T-helper 17 cell (primary cell): ENCODE measurements at places on chromosomes 6 and 20. TPM values are rescaled to one million over a fixed set of nuclear protein-coding genes. Genes with fewer than 3 reads are reported as not detected.

MED20 gene
- total RNA-seq = 3.6 TPM

DNA sequence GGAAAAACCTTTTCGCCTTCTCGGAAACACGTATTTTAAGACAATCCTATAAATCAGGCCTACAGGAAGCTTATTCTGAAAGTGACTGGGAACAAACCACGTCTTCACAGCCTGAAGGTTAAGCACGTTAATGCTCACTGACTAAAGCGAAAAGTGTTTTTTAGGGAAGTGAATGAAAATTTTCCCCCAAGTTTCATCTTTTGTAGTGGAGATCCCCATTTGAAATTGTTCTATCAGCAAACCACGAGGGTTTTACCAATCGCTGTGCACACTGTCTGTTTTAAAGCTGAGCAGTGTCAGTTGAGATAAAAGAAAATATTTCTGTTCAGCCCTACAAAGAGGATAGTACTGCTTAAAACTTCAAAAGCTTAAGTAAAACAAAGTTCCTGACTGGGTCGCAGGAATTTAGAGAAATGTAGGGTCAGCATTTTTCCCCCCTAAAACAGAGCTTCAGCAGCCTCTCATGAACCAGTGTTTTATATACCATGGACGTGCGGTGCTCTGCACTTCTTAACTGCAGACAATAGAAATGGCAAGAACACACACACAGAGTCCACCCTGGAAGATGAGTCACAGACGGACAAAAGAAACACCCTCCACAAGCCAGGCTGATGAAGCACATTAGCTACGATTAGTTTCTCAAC, 34.9 kb downstream of the SLC22A23 start:
- no peak for DNase-seq

TNNC2 gene
- total RNA-seq = 5.5 TPM

DNA sequence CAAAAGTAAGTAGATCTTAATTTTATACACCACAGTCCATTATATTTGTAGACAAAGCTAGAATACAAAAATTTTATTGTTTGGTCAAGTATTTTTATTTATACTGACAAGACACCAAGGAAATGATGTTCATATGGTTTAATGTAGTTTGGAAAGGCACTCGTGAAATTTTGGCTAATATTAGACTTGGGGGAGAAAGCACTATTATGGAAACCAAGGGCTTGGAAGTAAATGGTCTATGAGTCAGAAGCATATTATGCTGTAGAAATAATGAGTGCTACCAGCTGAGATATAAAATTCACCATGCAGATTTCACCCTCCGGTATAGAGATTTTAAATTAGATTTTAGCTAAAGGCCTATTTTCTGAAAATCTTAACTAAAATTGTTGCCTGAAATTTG, 233.6 kb downstream of the KCNQ5 start:
- DNase-seq = no peak

GRCh38 chr20:22525821-22526220, 58.6 kb downstream of the FOXA2 start:
- DNase-seq = no peak

GRCh38 chr6:1815827-1816452, 206.2 kb downstream of the FOXC1 start:
- no peak for DNase-seq

- DNase-seq = no peak
Measured at GRCh38 chr6:127641905-127642304, 64.9 kb downstream of the C6orf58 start.

GRCh38 chr20:46791722-46792416, 82.4 kb downstream of the SLC2A10 start:
- DNase-seq = no peak

DNA sequence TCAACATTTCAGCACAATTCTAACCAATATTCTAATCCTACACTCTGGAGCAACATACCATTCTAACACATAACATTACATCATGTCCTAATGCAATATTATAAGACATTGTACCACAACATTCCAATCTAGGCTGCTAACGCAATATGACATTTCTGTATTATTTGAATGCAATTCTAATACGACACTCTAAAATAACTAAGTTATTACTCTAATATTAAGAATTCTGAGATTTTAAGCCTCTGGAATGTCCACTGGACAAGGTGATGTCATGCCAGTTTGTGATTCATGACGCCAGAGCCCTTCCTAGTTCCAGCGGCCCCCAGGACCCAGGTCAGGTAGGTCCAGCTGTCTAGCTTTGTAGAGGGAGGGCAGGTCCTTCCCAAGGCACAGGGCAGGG, 69.7 kb upstream of the SIRPA start:
- DNase-seq = no peak

FOXC1 gene
- 0.21 TPM for total RNA-seq

- no peak for DNase-seq
Measured at GRCh38 chr6:142542704-142543233, 241.0 kb downstream of the ADGRG6 start.

TASP1 gene
- total RNA-seq = 15.0 TPM

DNA sequence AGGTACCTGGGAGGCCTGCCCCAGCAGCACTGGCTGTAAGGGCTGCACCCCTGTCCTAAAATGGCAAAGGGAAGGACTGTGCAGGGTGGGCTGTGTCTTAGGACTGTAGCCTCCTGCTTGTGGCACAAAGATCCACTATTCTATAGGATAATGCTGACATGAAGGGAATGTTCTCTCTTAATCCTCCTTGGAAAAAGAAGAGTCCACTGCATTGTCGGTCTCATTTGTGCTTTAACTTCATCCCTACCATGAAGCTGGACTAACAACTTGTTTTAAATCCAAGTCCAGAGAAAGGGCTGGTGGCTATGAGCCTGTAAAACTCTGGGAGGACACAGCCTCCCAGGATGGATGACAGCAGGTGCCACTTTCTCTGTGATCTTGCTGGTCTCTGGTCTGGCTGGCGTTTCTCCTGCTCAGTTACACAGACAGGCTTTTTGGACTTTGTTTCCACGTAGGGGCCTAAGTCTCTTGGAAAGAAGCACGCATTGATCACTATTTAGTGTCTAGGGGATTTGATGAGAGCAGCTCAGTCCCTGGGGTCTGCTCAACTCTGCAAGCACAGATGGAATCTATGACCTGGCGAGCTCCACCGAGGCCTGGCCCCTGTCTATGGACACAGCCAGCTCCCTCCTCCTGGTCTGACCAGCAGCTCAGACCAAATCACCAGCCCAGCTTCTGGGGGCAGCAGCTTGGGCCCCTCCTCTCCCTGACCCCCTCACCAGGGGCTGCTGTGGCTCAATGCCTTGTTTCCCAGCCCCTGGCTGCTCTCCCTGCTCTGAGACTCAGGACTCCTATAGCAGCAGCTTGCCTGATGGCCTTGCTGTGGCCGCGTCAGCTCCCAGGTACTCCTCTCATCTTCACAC, 4.8 kb downstream of the CST3 start:
- DNase-seq = no peak

DNA sequence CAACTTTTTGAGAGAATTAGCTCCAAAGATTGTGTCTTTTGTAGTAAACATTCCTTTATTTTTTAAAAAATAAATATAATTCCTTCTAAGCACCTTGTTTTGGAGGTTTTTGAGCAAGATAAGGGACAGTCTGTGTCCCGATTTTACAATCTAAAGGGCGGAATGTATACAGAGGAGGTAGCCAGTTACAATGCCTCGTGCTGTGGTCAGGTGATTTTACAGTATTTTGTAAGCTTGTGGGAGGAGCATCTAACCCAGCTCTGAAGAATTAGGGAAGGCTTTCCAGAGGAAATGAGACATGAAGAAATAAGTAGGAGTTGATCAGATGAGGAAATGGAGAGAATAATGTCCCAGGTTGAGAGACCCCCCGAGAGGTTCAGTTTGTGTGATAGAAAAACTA, 1.3 kb downstream of the HINT3 start:
- no peak for DNase-seq

GRCh38 chr6:74222768-74223333, 526.8 kb downstream of the CD109 start:
- DNase-seq = no peak

NRM gene
- 5.6 TPM for total RNA-seq

DEFB132 gene
- total RNA-seq = not detected

NRSN2 gene
- 0.89 TPM for total RNA-seq

GRCh38 chr6:75081047-75081446, 124.8 kb downstream of the COL12A1 start:
- no peak for DNase-seq

- no peak for DNase-seq
Measured at GRCh38 chr6:167094436-167094819, 28.5 kb upstream of the CCR6 start.

DNA sequence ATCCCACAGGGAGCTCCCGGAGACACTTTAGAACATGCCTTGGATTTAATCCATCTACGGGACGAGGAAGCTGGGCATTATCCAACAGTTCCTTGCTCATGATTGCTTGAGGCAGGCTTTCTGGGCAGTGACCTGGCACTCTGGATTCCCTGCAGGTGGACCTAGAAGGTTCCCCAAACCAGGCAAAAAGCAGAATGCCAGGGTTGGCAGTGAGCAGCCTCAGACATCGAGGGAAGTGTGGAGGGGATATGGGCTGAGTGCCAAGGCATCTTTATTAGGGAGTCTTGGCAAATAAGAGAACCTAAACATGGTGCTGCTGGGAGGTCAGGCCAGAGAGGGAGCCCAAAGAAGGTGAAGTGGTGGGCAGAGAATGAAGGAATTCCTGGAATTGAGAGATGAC, 158.5 kb downstream of the CD83 start:
- DNase-seq = no peak

GRCh38 chr20:25699914-25700313, 3.3 kb upstream of the ZNF337 start:
- DNase-seq = no peak

DNA sequence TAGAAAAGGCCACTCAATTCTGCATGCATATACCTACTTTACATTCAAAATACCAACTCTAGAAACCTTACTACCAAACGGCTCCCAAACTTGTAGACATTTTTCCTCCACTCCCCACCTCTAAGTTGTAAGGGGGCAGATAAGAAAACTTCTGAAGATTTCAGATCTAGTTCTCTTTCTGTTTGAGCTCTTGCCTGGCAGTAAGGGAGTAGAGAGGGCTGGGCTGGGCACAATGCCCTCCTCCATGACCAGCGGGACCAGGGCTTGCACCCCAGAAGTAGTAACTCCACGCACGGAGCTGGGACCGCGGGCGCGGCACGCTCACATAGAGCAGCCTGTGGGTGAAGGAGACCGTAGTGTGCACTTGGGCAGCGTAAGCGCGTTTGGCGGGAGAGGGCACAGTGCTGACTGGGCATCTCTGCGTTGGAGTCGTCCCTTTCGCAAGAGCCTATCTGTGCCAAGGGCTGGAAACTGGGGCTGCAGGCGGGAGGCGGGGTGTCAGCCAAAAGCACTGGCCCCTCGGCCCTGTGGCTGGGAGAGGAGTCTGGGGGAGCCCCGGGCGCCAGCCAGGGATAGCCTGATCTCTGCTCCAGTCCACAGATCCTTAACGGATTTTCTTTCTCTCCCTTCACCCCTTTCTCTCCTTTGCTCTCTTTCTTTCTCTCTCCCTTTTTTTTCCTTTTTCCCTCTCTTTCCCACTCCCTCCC, 32.4 kb downstream of the PHACTR1 start:
- no peak for DNase-seq

SEL1L2 gene
- total RNA-seq = not detected

DNA sequence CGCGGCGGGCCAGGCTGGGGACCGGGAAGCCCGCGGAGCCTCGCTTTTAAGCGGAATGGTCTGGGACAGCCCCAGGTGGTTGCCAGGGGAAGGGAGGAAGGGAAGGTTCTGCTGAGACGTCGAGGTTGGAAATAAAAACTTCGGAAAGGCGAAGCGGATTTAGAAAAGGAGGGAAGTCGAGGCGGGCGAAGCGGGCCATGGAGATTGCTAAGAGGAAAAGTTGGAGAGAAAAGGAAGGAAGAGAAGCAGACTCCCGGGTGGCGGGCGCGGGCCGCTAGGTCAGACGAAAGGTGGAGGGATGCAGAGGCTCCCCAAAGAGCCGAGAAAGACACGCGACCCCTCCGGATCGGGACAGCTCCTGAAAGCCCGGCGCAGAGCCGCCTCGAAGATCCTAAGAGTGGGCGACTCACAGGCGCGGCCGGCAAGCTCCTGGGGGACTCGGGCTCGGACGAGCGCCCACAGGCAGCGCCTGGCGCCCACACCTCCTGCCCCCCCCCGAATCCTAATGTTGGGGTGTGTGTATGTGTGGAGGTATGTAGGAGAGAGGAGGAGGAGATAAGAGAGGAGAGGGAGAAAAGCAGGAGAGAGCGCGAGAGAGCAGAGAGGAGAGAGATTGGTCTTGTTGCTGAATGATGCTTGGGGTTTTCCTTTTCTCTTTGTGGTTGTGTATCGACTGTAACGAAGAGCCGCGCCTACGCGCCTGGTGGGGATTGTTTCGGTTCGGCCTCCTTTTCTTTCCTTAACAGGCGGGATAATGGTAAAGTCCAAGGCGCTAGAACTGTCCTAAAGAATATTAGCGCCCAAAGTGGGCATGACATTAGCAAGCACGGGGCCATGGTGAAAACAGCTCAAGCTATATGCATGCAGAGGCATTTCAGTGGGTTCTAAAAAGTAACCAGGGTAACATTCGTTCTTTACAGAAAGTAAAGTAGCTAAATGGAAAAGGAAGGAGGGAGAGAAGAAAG, 1.5 kb downstream of the TFAP2B start:
- no peak for DNase-seq

DNA sequence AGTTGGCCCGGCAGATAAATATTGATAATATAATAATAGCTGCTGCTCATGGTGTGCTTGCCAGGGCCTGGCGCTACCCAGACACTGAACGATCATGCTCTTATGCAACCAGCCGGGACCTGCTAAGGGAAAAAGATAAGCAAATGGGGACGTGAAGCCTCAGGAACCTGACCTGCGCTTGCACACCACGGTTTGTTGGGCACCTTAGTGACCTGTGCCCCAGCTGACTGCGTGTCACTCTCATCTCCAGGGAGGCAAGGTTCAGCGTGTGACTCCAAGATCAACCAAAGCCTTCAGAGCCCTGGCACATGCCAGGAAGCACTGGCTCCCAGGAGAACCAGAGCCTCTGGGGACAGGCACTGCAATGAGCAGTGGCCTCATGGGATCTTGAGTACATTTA, 111.1 kb downstream of the AGPAT4 start:
- no peak for DNase-seq

DNA sequence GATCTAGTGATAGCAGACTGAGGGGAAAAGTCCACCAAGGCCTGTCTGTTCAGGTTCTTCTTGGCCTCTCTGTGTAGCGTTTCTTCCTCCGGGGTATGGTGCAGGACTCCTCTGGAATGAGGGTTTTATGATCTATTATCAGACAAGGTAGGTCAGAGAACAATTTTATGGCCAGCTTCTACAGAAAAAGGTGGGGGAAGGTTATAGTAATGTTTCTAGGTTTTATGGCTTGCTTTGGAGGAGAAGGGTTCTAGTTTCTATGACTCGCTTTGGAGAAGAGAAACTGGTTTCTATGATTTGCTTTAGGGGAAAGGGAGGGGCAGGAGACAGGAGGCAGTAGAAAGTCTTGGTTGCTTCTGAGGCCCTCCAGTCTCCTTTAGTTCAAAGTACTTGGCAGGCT, 144.8 kb upstream of the LAMA2 start:
- DNase-seq = no peak

CLDN20 gene
- not detected for total RNA-seq
